ENCODE measurements at places on chromosomes 4 and X. TPM values are rescaled to one million over a fixed set of nuclear protein-coding genes. Genes with fewer than 3 reads are reported as not detected.
A peak's percentile ranks its signal among the peaks of the same experiment; 100 is the strongest.

DNA sequence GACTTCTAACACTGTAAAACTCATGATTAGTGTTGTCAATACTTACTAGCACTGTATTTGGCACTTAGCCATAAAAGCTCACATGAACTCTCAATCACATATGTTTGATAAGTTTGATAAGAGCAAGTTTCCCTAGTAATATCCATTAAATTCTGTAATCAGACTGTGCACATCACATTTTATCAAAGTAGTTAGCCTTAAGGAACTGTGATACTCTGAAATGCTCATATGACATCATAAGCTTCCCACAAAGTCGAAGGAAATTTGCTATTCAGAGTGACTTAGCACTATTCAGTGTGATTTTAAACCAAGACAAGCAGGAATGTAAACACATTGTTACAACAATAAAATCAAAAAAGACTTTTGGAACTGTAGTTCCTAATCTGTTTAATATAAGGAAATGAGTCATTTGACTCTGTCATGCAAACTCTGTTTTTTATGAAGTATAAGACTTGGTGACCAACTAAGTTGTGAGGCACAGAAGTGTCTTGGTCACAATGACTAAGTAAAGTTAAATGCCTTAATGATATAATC is 6.7 kb downstream of the SLC7A11 start:
- DNase-seq, result no peak

Gene ADAM29
- 0.06 TPM for total RNA-seq

- DNase-seq, result peak; percentile 38
These were observed 15.9 kb downstream of the PCGF3 start for GRCh38 chr4:721261-722168.

Gene CSN3
- not detected for total RNA-seq

DNA sequence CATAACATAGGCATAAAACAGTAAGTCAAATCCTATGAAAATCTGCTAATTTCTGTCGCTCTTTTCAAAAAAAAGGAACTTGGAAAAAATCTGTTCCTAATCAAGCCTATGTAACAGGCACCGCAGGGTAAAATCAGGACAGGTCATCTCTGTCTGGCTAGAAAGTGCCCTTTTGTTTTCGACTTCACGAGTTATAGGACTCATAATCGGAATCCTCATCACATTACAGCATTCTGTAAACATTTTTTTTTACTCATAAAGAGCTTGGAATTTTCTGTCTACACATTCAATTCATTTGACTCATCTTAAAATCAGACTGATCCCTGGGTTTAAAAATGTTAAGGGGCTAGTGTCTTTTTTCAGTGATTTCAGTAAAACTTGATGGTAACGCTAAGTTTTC is 181.7 kb upstream of the TBC1D9 start:
- DNase-seq, result no peak

Gene FAM199X
- 30.5 TPM for total RNA-seq

Gene IL2RG
- 14.0 TPM for total RNA-seq

DNA sequence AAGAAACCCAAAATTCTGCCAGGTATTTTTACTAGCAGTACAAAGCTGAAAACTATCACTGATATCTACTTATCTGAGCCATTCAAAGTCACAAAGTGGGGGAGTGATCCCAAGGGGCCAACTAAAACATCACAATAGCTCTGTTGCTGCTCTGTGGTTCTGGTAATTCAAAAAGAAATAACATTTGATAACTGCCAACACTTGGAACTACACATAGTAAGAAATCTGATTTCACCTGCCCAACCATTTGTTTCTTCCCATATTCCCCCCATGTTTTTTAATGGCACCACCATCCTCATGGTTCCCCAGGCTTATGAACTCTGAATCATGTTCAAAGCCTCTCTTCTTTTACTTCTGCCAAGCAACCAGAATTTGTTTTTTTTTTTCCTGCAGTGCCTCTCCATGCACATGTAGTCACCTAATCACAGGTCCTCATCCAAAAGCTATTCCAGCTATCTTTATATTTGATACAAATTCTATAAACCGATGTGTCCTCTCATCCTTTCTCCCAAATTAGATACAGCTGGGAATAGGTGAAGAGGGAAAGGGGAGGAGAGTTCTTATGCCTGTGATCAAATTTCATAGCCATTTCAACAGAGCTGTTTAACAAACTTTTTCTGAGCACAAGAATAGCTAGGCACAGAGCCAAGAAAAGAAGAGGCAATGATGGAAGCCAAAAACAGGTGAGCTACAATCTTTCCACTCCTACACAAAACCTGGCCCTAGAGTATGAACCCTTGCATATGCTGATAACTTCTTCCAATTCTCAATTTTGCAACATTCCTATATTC is 7.7 kb downstream of the AMMECR1 start:
- peak; percentile 13 for DNase-seq

DNA sequence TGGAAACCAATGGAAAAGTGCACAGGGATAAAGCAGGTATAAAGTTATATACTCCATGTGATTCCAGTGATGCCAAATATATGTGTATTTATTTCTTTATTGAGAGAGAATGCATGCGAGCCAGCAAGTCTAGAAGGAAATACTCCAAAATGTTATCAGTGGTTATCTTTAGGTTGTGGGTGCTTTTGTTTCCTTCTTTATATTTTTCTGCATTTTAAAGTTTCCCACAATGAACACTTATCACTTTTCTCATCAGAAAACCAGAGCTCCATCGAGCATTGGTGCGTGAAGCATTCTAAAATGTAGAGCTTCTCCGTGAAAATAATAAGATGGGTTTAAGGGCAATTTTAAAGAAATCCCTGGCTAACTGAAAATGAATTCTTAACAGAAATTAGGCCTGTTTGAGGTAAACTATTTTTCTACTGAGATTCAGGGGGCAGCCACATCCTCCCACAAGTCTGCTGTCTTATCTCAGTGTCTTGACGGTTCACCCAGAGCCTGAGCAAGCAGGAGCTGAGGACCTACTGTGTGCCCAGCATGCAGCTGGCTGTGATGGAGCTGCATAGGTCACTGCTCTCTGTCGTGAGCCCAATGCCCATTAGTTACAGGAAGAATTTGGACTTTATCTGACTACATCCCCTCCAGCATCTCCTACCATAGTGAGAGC is 18.7 kb upstream of the CD40LG start:
- DNase-seq, result no peak

Gene PAGE2B
- not detected for total RNA-seq

- no peak for DNase-seq
These were observed 135.9 kb upstream of the ARHGEF9 start for GRCh38 chrX:63920875-63921274.

- no peak for DNase-seq
These were observed 73.9 kb downstream of the SLC2A9 start for GRCh38 chr4:9947168-9948062.

- no peak for DNase-seq
These were observed 220.3 kb upstream of the GIMD1 start for GRCh38 chr4:106588891-106589290.

GRCh38 chrX:46759645-46759974 is 692 bp upstream of the SLC9A7 start:
- DNase-seq, result no peak

Gene SLC26A1
- total RNA-seq, result 0.71 TPM

DNA sequence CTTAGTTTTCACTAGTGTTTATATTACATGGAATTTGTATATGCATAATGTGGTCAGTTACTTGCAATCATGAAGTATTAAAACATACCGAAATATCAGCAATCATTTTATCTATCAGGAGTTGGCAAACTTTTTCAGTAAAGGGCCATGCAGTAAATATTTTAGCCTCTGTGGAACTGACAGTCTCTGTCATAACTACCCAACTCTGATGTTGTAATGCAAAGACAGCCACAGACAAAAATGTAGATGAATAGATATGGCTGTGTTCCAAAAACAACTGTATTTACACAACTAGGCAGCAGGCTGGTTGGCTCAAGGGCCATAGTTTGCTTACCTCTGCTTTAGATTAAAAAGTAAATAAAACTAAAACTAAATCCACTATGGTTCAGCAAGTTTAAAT is 200.2 kb downstream of the HS3ST1 start:
- DNase-seq, result peak; percentile 55

Gene ADGRA3
- 62.8 TPM for total RNA-seq

DNA sequence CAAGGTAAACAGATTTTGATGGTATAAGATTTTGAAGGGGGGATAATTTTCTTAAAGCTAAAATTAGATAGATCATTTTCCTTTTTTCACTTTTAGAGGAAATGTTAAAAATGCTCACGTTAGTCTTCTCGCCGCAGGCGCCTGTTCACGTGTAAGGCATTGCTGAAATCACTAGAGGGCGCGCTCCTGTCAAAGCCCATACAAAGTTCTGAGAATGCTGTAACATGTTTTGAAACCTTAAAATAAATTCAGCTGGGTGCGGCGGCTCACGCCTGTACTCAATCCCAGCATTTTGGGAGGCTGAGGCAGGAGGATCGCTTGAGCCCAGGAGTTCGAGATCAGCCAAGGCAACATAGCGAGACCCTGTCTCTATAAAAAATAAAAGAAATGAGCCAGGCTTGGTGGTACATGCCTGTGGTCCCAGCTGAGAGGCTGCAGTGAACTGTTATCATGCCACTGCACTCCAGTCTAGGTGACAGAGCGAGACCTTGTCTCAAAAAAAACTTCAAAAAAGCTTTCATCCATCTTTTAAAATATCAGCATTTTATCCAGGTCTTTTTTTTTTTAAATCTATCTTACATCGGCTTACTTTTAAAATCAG is 138.0 kb downstream of the RBMX2 start:
- peak; percentile 11 for DNase-seq

DNA sequence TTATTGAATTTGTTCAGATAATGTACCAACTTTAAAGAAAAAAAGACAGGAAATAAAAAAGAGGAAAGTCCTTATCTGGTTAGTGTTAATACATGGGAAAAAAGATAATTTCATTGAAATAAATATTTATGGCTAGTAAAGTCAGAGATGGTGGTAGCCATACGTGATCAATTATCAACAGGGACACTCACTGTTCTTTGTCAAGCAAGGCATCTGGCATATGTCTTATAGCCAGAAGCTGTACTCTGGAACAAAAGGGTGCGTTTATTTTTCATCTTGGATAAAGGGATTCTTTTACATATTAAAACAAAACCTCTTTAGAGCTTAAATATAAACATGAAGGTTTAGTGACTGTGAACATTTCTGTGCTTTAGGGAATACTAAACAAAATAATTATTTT is 26.7 kb downstream of the HDX start:
- no peak for DNase-seq

DNA sequence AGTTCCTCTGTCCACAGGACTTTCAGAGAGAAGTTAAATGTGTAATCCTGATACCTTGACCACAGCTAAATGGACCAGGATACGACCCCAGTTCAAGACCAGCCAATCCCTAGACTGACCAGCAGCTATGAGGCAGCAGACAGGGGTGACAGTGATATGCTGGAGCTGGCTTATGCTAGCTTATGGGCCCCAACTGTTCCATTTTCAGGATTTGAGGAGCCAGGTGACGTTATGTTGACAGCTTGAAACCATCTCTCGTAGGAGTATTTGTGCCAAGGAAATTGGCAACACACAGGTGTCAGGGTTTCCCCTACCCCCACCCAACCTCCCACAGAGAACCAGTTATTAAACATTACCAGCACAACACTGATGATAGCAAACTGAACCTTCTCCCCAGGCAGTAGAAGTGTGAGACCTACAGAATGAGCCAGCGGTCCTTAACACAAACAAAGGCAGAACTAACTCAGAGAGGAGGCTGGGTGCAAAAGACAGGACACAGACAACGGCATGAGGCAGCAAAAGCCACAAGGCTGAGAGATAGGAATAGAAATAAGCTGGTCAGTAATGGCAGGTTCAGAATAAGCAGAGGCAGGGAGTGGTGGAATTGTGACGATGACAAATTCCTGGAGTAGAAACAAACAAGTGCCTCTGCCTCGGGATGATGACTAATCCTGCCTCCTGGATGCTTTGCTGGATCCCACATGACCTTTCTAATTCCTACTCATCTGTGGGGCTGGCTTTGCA is 85.6 kb upstream of the CPEB2 start:
- peak; percentile 45 for DNase-seq

DNA sequence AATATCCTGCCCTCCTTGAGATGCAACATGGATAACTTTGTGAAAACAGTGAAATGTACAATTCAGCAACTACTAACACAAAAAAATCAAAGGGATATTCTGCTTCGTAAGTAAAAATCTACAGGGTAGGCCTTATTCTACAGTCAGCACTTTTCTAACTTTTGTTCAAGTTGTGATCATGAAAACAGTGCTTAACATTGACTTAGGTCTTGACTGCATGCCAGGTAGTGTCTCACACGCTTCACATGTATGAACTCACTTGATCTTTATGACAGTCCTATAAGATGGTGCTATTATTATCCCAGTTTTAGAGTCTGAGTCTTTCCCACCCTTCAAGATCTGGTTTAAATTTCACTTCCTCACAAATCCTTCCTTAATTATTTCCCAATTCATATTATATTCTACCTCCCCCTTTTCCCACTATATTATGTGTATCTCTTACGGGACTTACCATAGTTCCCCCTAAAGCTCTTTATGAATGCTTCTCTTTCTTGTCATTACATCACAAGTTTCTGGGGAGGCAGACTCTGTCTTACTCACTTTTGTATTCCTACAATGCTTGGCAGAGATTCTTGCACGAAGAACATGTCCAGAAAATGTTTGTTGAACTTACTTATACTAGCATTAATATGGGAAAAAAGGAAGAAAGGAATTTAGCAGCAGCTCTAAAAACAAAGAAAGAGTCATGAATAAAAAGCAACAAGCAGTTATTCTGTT is 179.8 kb downstream of the SCFD2 start:
- DNase-seq, result peak; percentile 69

DNA sequence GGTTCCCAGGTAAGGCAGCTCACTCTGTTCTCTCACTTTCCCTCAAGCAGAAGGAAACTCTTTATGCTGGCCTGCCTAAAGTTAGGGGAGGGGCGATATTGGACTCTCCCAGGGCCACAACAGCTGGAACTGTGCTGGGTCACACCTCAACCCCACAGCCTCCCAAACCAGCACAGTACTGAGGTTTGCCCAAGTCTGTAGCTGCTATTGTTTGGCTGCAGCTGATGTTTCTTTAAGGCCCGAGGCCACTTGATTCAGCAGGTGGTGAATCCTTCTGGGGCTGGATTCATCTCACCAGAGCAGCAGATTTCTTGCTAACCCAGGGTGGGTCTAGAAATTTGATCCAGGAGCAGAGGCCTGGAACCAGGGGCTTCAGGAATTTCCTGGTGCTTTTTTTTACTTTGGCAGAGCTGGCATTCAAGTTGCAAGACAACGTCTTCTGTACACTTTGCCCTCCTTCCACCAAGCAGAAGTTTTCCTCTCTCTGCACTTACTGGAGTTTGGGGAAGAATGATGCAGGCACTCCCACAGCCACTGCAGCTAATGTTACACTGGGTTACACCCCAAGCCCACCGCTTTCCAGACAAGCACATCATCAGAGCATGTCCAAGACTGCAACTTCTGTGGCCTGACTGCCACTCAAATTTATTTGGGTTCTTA is 544.7 kb upstream of the NDST4 start:
- no peak for DNase-seq

Gene YIPF7
- total RNA-seq, result not detected

Gene PAK3
- total RNA-seq, result 1.1 TPM
